ENCODE measurements at places on chromosomes 12 and 14.
A peak's percentile ranks its signal among the peaks of the same experiment; 100 is the strongest.

- DNase-seq = no peak
Measured at GRCh38 chr14:97074456-97074855, 277.3 kb downstream of the VRK1 start.

DNA sequence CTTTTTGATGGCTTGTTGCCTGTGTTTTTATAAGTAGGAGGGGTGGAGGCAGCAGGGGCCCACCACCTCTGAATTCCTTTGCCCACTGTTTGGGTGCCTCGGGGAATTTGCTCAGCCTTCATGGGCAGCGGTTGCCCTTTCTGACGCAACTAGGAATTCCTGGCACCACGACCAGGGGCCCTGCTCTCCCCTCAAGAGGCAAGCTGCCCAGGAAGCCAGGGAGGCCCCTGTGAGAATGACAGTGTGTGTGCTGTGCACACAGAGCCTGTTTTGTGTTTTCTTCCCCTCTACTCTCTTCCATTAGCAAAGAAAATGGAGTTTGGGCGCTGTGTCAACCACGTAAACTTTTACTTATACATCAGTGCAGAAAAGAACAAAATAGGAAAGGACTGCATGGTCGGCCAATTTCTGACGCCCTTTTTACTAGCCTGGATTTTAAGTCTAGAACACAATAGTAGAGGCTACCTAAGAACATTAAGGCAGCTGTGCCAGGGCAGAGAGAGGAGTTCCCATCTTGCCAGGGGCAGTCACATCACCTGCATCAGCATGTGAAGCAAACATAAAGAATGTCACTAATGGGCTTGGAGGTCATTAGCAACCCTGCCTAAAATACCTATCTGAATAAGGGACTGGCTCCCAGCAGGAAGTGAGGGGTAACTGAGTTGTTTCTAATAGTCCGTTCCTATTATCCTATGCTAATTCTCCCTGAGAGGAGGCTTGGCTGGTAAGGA is 17.9 kb upstream of the PTGR2 start:
- peak; percentile 80 for DNase-seq

DNA sequence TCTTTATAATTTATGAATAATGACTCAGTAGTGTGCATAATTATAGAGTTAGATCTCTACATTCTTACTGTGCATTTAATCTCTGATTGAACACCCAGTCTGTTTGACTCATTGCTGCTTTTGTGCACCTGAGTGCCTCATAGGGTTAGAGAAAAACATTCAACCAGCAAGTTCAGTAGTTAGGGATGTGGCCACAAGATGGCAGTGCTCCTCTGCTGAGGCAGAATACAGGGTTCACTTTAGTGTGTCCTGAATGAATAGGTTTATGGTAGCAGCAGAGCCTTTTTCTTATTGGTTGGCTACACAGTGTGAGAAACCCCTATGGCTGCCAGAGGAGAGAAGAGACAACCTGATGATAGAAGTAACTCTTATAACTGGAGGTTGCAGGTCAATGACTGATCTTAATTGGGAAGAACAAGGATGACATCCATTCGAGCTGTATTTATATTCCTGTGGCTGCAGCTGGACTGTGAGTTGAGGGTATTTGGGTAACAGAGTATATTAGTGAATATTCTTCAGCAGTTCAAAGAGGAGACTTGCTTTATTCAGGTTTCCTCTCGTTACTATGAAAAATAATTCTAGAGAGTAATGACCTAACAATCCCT is 194.9 kb upstream of the OR4E1 start:
- DNase-seq = peak; percentile 24

DNA sequence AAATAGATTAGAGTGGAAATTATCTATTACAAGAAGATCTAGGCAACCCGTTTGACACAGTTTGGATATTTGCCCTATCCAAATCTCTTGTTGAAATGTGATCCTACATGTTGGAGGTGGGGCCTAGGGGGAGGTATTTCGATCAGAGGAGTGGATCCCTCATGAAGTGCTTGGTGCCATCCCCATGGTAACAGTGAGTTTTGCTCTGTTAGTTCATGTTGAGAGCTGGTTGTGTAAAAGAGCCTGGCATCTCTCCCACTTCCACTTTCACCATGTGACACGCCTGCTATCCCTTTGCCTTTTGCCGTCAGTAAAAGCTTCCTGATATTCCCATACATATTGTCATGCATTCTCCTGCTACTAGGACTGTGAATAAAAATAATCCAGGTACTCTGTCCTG is 66.4 kb upstream of the FLRT2 start:
- no peak for DNase-seq

DNA sequence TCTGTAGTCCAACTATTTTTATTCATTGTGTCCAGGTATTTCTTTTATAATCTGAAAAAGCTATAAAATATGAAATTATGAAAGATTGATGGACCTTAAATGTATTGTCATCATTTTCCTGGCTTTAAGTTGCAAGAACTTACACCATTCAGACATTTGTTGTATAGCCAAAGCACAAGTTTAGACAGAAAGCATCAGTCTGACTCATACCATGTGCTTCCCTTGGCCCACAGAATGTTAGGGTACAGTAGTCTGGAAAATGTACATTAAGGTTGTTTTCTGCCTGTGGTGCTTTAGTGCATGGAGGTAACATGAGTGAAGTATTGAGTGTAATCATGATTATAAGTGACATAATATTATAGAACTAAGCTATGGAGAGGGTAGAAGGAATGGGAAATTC is 1002.5 kb downstream of the BCL11B start:
- DNase-seq = no peak

DNA sequence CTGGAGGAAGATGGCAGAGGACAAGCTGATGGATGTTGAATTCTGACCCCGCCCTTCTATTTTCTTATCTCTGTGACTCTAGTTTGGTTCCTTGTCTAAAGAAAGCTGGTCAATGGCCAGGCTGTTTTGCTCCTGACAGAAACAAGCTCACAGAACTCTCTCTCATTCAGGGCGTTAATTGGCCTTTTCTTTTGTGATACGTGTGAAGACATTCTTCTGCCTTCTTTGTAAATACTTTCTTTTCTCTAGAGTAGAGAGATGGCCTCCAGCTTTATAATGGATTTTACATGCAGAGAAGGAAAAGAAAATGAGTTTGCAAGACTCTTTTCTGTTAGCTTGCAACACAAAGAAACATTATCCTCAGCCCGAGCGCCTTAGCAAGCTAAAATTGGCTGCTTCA is 492.2 kb upstream of the CCDC196 start:
- DNase-seq = no peak

DNA sequence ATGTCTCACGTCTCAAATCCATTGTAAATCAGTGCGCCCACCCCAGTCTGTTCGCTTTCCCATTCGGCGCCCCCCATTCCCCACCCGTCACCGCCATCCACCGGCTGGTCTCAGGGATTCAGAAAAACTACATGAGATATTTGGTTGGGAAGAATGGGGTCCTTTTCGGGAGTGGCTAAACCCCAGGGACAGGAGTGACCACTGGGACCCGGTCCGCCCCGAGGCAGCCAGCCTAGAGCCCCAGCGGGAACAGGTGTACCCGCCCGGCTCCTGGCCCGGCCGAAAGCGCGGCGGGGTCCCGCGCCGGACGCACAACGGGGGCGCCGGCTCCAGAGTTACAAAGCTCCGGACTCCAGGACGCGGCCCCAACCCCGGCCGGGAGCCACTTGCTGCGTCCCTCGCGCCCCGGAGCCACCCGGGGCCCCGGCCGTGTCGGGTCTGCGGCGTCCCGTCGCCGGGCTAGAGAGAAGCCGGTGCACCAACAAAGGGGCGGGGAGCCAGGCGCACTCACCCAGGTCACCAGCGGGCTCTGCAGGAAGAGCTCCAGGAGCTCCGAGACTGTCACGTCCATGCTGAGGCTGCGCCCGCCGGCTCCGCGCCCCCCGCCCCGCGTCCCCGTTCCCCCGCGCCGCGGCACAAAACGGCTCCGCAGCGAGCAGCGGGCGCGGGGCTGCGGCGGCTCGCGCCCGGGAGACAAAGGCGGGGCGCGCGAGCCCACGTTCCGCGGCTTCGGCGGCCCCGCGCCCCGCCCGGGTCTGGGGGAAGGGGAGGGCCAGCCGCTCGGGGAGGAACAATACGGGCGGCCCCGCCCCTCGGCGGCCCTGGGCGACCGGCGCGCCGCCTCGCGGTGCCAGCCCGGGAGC is at the start of gene CCDC88C:
CCDC88C (minus strand) TSS at position 701 of the 863 bp plus-strand sequence; CDS start at position 571, 130 bp downstream.
- peak; percentile 62 for DNase-seq

GRCh38 chr14:59358102-59358501 is 107.1 kb downstream of the GPR135 start:
- no peak for DNase-seq

GRCh38 chr12:80565271-80565670 is 121.2 kb downstream of the PTPRQ start:
- no peak for DNase-seq

- DNase-seq = peak; percentile 34
Measured at GRCh38 chr12:94495445-94496115, 35.9 kb upstream of the CEP83 start.

DNA sequence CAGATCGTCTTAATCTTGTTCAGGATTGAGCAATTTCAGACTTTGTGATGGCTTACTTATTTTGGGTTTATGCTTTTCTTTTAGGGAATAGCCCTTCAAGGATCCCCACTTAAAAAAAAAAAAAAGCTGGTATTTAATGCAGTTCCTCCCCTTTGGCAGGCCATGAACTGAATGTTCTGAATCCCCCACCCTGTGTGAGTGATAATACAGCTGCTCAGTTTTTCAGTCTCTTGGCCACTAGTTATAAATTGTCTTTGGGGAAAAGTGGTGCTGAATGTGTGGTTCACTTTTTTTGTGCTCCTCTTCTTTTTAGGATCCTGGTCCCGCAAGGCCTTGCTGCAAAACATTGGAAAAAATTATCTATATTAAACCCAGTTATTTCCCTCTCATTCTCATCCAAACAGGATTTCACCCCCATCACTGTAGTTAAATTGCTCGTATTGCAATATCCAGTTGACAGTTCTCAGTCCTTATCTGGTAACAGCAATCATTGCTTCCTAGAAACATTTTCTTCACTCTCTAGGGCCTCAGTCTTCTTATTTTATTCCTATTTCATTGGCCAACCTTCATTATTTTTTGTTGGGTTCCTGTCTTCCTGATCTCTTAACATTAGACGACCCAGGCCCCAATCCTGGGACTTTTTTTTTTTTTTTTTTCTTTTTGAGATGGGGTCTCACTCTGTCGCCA is 73.1 kb upstream of the PAWR start:
- DNase-seq = no peak

DNA sequence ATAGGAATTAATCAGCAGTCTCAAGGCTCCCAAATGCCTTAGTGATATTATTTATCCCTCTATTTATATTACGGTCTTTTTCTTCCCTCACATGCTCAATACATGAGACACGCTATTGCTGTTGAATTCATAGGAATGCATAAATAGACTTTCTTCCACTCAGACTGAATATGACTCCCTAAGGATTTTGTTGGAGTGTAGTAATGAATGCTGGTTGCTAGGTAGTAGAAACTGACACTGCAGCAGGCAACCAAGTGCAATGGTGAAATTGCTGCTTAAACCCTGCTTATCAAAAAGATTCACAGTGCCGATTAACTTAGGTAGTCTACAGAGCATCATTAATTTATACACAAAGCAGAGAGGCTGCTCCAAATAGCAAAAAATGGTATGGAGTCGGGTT is 168.2 kb downstream of the KCNC2 start:
- no peak for DNase-seq

DNA sequence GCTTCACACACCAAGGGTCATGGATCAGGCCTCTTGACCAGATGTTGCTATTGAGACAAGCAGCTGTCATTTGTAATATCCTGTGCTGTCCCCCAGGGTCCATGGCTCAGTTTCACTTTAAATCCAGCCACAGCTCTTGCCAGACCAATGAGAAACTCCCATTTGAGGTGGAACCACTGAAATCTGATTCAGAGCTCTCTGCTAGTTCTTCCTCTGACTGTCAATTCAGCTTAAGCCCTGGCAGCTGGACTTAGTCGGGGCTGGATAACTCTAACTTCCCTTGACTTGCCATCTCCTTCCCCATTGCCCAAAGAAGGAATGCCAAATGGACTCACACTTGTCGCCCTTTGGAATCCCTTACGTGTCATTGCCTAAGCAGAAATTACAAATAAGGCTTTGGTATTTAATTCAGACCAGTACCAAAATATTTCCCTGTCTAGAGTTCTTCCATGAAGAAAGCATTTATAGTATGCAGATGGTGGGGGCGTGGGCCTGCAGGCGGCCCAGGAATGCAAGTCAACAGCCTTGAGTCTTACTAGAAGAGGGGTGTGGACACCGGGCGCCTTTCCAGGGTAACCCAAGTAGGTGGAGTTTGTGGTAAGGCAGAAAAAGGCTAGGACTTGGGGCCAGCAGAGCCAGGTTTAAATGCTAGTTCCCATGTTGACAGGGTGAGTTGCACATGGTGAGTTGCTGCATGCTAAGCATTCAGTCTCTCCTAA is 96.9 kb upstream of the TMPO start:
- peak; percentile 93 for DNase-seq

DNA sequence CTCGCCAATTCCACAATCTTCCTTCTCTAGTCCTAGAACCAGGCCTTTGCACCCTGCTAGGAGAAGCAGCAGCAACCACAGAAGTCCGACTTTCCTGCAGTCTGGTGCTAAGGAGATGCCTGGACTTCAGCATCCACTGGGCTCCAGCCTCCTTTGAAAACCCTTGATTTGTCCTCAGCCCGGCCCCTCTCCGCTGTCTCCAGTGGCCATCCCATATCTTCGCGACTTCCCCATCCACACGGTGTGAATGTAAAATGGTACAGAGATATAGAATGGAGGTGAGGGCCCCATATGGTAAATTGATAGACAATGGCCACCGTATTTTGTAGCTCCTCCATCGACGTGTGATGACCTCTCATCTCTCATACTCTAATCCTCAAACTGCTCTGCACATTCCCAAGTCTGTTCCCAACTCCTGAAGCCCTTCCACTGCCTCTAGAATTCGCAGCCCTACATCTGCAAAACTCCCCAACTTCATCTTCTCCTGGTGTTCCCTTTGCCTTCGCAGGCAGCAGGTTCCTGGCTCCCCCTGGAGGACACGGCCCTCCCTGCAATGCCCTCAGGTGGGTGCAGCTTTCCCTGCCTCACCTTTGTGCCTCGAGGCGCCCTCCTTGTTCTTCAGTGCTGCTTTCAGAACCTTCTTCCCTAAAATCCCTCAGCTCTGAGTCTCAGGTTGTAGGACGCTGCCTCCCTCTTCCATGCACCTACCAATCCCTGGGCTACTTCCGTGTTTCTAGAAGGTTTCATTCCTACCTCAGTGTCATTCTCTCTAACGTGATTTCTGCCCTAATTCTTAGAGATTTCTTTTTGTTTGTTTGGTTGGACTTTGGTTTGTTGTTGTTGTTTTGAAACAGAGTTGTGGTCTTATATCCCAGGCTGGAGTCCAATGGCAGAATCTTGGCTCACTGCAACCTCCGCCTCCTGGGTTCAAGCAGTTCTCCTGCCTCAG is 36.7 kb downstream of the TMBIM6 start:
- peak; percentile 48 for DNase-seq

DNA sequence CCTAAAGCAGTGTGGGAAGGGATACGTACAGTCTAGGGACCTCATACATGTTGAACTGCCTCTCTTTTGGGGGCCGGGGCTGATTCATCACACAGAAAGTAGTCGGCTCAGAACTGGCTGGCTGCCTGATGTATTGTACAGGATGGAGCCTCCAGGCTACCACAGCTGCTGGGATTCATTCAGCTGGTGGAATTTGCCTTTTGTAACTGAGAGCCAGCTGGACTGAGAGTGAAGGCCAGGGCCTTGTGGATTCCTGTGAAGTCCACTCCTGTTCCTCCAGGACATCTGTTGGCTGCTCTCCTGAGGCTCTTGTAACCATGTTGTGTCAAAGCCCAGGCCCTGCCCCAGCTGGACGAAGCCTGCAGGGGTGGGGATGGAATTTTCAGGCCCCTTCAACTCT is 116.3 kb upstream of the PRICKLE1 start:
- DNase-seq = peak; percentile 87
